ENCODE measurements at places on chromosomes 12 and 14.

DNA sequence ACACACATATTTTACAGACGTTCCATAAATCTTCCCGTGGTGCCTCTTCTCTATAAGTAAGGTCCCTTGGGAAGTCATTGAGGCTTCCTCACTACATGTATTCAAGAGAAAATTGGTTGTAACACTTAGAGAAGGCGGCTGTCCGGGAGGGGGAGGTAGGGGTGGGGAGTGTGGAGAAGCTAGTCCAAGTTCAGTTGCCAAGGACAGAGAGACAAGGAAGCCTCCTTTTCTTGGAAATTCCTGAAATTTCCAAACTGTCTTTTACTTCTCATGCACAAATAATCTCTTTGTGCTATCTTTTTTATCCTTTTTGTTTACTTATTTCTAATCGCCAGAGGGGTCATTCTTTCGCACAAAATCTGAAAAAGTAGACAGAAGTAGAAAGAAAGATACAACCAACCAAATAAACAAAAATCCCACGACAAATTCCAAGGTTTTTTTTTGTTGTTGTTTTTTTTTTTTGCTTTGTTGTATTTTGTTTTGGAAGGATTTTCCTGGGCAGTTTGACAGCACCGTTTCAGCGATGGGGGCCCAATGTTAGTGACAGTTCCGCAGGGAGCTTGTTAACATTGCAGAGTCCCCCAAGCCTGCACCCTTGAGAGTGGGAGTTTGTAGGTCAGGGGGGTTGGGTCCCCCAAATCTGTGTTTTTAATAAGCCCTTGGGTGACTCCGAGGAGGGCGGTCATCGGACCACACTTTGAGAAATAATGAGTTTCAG lies 45.2 kb downstream of the MAP1LC3B2 start:
- no peak overlapping the region for H3K27ac ChIP-seq
- peaks cover 7% of the 10 kb centered on the region for H3K4me1 ChIP-seq
- H3K36me3 ChIP-seq = no peaks in the 10 kb centered on the region
- H3K27me3 ChIP-seq = no peaks in the 10 kb centered on the region
- no peak for DNase-seq

DNA sequence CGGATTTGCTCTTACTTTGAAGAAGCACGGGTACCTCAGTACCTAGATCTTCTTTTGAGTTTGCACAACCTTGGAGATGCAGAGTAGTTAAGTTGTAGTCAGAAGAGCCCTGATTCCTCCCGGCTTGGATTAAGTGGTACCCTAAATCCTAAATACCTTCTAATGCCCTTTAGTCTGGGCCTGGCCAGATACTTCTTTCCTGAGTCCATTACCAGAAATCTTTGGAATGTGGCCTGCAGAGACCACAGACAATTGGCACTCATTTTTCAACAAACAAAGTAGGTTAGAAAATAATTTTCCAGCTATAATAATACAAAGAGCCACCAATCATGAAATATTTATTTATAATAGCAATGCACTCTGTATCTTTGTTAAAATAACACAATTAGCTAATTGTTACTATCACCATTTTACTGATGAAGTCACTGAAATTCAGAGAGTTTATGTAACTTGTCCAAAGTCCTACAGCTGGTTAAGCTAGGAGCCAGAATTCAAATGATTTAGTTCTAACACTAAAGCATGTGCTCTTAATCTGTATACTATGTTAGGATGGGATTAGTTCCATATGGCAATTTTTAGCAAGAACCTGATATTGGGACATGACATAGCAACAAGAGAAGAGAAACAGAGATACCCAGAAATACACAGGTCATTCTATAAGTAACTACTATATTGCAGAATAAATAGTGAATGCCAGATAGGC lies 132.1 kb upstream of the PDZRN4 start:
- H3K36me3 ChIP-seq = no peaks in the 10 kb centered on the region
- H3K4me3 ChIP-seq = no peak overlapping the region
- DNase-seq = no peak
- no peaks in the 10 kb centered on the region for H3K4me1 ChIP-seq
- H3K27me3 ChIP-seq = no peaks in the 10 kb centered on the region

- H3K36me3 ChIP-seq = no peaks in the 10 kb centered on the region
- H3K4me3 ChIP-seq = no peak overlapping the region
- H3K27ac ChIP-seq = no peak overlapping the region
- no peak for DNase-seq
- H3K27me3 ChIP-seq = no peaks in the 10 kb centered on the region
Measured at GRCh38 chr14:98544174-98544573, 727.8 kb downstream of the BCL11B start.

DNA sequence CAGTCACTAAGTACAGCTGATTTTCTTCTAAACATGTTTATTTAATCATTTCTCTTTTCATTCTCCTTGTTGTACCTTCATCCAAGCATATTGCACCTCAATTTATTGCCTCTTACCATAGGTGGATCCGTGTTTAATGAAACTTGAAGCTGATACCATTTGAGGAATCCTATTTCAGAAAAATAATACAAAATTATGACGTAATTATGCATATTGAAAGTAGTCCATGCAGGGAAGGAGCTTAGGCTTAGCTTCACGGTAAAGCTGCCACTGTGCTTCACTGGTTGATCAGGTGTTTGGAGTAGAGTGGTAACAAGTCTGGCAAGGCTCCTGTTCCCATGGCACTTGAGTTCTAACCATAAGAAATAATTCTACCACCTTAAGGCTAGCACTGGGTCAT lies 61.0 kb upstream of the CLEC14A start:
- H3K4me1 ChIP-seq = no peaks in the 10 kb centered on the region
- no peak for DNase-seq
- H3K4me3 ChIP-seq = no peak overlapping the region
- H3K27ac ChIP-seq = no peak overlapping the region

GRCh38 chr14:101009531-101009930 lies 106.0 kb upstream of the RTL1 start:
- DNase-seq = no peak
- H3K27me3 ChIP-seq = no peaks in the 10 kb centered on the region
- no peaks in the 10 kb centered on the region for H3K36me3 ChIP-seq
- no peaks in the 10 kb centered on the region for H3K4me1 ChIP-seq
- no peak overlapping the region for H3K27ac ChIP-seq
- no peak overlapping the region for H3K4me3 ChIP-seq

DNA sequence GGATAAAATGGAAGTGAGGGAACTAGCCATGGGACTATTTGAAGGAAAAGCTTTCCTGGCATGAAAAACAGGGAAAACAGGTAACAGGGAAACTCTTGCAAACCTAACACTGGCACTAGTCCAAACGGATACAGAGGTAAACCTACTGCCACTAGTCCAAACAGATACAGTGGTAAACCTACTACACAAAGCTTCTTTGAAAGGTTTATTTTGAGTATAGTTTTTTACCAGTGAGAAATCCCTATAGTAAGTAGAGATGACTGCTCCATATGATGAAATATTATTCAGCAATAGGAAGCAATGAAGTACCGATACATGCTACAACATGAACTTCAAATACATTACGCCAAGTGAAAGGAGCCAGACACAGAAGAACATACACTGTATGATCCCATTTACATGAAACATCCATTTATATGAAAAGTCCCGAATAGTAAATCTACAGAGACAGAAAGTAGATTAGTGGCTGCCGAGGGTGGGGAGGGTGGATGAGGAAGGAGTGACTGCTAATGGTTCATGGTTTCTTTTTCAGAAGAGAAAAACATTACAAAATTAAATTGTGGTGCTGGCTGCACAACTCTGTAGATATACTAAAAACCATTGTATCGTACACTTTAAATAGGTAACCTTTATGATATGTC lies 25.5 kb downstream of the SPTLC2 start:
- H3K36me3 ChIP-seq = peaks cover 4% of the 10 kb centered on the region
- no peaks in the 10 kb centered on the region for H3K4me1 ChIP-seq
- no peak for DNase-seq
- no peak overlapping the region for H3K27ac ChIP-seq
- H3K27me3 ChIP-seq = no peaks in the 10 kb centered on the region

- DNase-seq = no peak
- no peaks in the 10 kb centered on the region for H3K27me3 ChIP-seq
- no peak overlapping the region for H3K27ac ChIP-seq
- H3K4me3 ChIP-seq = no peak overlapping the region
- no peaks in the 10 kb centered on the region for H3K36me3 ChIP-seq
- H3K4me1 ChIP-seq = no peaks in the 10 kb centered on the region
Measured at GRCh38 chr14:96062506-96062905, 23.3 kb downstream of the C14orf132 start.

- no peaks in the 10 kb centered on the region for H3K27me3 ChIP-seq
- no peak overlapping the region for H3K27ac ChIP-seq
- no peaks in the 10 kb centered on the region for H3K36me3 ChIP-seq
- no peak for DNase-seq
Measured at GRCh38 chr12:129064209-129064855, 211.1 kb downstream of the GLT1D1 start.

DNA sequence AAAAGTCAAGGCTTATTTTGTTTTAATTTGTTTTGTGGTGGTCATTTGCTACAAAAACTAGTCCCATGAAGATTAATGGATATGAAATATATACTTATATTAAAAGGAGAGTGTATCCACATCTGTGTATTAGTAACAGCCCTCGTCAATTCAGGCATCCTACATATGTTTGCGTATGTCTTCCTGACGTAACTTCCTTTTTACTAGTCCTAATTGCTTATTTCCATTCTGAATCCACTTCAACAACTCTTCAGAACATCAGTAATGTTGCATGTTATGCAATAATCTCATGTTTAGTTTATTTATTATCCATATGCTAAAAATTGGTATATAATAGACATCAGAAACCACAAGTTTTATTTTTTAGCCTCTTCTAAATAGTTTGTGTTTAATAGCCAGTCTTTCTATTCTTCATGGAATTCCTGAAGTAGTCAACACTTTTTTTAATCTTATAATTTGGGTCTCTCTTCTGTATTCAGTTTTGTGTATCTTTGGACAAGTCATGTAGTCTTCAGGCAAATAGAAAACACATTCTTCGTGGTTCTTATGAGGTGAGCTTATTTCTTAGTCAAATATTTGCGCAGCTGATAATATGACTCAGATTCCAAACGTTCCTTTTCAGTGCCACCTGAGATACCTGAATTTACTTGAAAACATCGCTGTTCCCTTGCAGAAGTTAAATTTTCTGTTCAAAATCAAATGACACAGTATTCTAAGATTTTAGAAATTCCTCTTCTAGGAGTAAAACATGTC lies 268.6 kb downstream of the CCDC59 start:
- H3K36me3 ChIP-seq = no peaks in the 10 kb centered on the region
- DNase-seq = no peak
- H3K4me3 ChIP-seq = no peak overlapping the region
- H3K4me1 ChIP-seq = no peaks in the 10 kb centered on the region
- no peak overlapping the region for H3K27ac ChIP-seq
- H3K27me3 ChIP-seq = no peaks in the 10 kb centered on the region

- H3K36me3 ChIP-seq = no peaks in the 10 kb centered on the region
- no peaks in the 10 kb centered on the region for H3K27me3 ChIP-seq
- H3K27ac ChIP-seq = peak overlapping the region; percentile 47
- H3K4me1 ChIP-seq = no peaks in the 10 kb centered on the region
- 0 out of 2 replicates have a peak overlapping the region, but pooled peaks have one; percentile 11 for H3K4me3 ChIP-seq
- DNase-seq = no peak
Measured at GRCh38 chr14:79483477-79484388, 727.6 kb downstream of the DIO2 start.

GRCh38 chr12:79920421-79921238 lies 14.3 kb downstream of the PPP1R12A start:
- no peaks in the 10 kb centered on the region for H3K4me1 ChIP-seq

DNA sequence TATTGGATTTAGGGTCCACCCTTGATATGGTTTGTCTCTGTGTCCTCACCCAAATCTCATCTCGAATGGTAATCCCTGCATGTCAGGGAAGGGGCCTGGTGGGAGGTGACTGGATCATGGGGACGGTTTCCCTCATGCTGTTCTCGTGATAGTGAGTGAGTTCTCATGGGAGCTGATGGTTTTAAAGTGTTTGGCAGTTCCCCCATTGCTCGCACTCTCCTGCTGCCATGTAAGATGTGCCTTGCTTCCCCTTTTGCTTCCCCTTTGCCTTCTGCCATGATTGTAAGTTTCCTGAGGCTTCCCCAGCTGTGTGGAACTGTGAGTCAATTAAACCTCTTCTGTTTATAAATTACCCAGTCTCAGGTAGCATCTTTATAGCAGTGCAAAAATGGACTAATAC lies 118.3 kb downstream of the VRK1 start:
- no peak overlapping the region for H3K4me3 ChIP-seq
- H3K27ac ChIP-seq = no peak overlapping the region
- H3K4me1 ChIP-seq = no peaks in the 10 kb centered on the region
- no peak for DNase-seq
- no peaks in the 10 kb centered on the region for H3K27me3 ChIP-seq

GRCh38 chr12:14850929-14851663 lies 7.8 kb upstream of the ART4 start:
- H3K27ac ChIP-seq = no peak overlapping the region
- H3K27me3 ChIP-seq = no peaks in the 10 kb centered on the region
- DNase-seq = no peak
- H3K36me3 ChIP-seq = peaks cover 5% of the 10 kb centered on the region
- H3K4me3 ChIP-seq = no peak overlapping the region

GRCh38 chr12:53747095-53747494 lies 4.7 kb downstream of the CISTR start:
- H3K4me1 ChIP-seq = no peaks in the 10 kb centered on the region
- H3K27ac ChIP-seq = no peak overlapping the region
- DNase-seq = no peak
- H3K4me3 ChIP-seq = no peak overlapping the region
- H3K27me3 ChIP-seq = peaks cover 79% of the 10 kb centered on the region
- no peaks in the 10 kb centered on the region for H3K36me3 ChIP-seq

- H3K4me1 ChIP-seq = no peaks in the 10 kb centered on the region
- no peaks in the 10 kb centered on the region for H3K27me3 ChIP-seq
- DNase-seq = no peak
Measured at GRCh38 chr14:81859046-81859445, 325.4 kb upstream of the SEL1L start.

DNA sequence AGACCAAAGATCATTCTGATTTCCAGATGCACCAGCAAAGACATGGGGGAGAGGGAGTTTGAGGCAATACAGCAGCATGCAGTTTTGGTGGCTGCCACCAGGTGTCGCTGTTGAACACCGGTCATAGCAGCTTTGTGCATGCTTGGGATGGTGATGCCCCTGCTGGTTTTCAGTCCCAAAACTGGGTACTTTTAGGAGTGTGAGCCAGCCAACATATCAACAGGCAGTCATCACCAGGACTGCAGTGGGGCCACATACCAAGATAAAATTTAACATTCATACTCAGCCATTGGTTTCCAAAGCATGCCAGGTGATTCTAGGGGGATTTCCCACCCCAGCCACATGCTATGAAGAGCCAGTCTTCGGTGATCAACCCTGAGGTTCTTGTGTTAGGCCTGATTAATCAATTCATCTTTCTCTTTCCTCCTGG lies 64.2 kb downstream of the PHETA1 start:
- H3K4me3 ChIP-seq = no peak overlapping the region
- H3K4me1 ChIP-seq = no peaks in the 10 kb centered on the region
- no peaks in the 10 kb centered on the region for H3K36me3 ChIP-seq
- no peaks in the 10 kb centered on the region for H3K27me3 ChIP-seq

DNA sequence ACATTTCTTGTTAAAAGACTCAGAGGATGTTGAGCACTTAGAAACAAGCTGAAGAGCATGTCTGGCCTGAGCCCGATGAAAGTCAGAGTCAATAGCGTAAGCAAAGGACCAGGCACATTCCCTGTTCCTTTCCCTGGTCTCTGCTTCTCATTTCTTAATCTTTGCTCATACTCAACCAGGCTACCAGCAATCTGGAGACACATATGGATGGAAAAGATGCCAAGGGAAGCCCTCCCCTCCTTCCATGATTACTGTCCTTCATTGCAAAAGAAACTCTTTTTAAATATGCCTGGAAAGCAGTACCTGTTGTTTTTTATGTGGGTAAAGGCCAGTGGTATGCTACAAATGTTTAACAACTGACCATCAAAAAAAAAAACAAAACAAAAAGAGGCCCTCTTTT lies 44.2 kb upstream of the PLEKHG7 start:
- no peak overlapping the region for H3K4me3 ChIP-seq
- DNase-seq = no peak
- no peak overlapping the region for H3K27ac ChIP-seq
- no peaks in the 10 kb centered on the region for H3K27me3 ChIP-seq
- H3K4me1 ChIP-seq = no peaks in the 10 kb centered on the region

Measured in SK-N-SH (cell line).